Endothelial cell (in vitro differentiated cells): ENCODE measurements at places on chromosomes 13 and 19.

DNA sequence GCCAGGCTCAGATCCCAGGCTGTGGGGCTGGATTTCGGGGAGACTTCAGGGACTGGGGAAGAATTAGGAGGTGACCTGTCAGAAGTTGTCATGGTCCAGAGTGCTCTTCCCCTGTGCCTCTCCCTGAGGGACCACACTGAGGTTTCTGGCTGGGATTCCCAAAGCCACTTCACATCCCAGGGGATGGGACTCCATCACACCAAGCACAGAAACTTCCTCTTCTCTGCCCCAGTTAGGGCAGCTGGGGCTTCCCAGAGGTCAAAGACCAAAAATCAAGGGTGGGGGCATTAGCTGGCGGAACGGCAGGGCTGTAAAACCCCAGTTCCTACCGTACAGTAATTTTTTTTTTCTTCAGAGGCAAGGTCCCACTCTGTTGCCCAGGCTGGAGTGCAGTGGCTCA, 7.4 kb downstream of the FCER2 start:
- DNase-seq: no peak

GRCh38 chr13:77975358-77976042, 56.9 kb upstream of the EDNRB start:
- DNase-seq: no peak

DNA sequence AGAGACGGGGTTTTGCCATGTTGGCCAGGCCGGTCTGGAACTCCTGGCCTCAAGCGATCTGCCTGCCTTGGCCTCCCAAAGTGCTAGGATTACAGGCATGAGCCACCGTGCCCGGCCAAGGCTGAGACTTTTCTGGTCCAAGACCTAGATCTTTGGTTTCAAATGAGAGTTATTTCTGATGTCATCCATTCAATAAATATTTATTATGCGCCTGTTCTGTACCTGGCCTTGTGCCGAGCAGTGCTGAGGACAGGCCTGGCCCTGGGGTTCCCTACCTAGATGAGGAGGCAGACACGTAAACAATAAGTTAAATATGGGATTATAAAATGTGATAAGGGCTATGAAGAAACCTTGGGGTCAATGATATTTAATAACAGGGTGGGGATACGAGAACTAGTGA, 4.5 kb downstream of the RELB start:
- DNase-seq: no peak

GRCh38 chr13:64855506-64855905, 2374.6 kb downstream of the PCDH9 start:
- no peak for DNase-seq

GRCh38 chr19:50794876-50795663, 4.9 kb downstream of the ACP4 start:
- DNase-seq: no peak

DNA sequence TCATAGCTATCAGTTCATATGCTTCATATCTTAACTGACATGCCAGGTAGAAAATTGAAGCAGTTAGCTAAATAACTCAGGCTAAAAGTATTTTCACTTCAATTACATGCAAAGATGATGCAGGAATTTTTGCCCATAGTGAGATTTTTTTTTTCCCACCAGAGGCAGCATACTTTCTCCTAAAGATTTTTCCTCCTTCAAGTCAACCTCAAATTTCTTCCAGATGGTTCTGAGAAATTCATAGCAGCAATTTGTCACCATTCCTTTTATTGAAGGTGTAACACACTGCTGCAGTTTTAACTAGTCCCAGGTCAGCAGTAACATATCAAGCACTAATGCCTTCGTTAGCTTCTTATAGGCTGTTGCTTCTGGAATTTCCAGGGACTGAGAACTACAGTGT, 141.9 kb downstream of the SUCLA2 start:
- no peak for DNase-seq

DNA sequence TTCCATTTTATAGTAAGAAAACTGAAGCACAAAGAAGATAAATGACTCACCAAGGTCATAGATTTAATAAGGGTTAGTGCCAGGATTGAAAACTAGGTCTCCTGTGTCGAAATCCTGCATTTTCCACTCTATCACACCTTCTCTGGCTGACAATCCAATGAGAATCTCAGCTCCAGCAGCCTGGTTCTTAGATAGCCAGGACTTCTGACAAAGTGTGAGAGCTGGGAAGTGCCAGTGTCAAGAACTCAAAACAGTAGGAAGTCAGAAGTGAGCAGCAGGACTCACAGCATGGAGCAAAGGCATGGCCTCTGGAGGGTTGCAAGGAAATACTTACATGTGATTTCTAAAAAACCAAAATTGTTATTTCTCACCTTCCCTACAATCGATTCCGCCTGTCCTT, 24.3 kb downstream of the KCTD12 start:
- DNase-seq: no peak

DNA sequence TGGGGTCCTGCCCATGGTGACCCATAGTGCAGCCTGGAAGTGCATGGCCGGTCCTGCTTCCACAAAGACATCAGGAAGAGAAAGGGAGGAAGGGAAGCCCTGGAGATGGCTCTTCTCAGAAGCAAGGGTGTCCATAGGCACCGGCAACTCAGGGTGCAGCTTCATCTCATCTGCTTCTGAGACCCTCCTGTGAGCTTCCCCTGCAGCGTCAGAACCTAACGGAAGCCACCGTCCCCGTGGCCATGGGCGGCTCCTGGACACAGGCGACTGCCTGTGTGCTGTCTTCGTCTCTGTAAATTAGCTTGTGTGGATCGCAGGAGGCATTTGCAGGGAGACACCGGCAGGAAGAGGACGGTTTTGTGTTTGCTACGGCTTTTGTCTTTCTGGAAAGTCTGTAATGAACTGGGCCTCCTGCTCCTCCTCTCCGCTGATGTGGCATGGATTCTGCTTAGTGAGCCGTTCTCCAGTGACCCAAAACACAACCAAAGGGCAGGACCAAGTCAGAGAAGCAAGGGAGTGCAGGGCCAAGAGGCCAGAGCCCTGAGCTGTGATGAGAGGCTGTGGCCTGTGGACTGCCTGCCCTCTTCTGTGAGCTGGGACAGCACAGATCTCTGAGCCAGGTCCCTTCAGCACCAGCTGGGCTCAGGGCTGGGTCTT, 2.5 kb downstream of the ATP4B start:
- DNase-seq: no peak

GRCh38 chr19:46753420-46754155, 7.3 kb upstream of the STRN4 start:
- DNase-seq: peak; percentile 64

- DNase-seq: no peak
These were observed 40.0 kb downstream of the ADPRHL1 start for GRCh38 chr13:113413178-113413897.

DNA sequence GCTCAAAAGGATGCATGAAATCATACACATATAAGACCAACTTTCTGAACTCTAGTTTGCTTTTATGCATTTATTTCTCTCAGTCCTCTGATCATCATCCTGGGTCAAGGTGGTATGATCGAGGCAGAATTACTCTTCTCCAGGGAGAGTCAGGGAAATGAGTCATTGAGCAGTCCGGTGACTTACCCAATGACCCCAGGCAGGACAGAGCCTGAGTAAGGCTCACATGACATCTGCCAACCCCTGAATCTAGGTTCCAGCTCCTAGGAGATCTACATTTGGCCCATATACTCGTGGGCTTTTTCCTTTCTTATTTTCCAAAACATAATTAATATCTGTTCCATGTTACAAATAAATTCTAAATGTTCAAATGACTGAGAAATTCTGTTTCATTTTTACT, 502.3 kb downstream of the FOXO1 start:
- no peak for DNase-seq

GRCh38 chr13:114311387-114311786, 2.9 kb upstream of the CHAMP1 start:
- DNase-seq: no peak

DNA sequence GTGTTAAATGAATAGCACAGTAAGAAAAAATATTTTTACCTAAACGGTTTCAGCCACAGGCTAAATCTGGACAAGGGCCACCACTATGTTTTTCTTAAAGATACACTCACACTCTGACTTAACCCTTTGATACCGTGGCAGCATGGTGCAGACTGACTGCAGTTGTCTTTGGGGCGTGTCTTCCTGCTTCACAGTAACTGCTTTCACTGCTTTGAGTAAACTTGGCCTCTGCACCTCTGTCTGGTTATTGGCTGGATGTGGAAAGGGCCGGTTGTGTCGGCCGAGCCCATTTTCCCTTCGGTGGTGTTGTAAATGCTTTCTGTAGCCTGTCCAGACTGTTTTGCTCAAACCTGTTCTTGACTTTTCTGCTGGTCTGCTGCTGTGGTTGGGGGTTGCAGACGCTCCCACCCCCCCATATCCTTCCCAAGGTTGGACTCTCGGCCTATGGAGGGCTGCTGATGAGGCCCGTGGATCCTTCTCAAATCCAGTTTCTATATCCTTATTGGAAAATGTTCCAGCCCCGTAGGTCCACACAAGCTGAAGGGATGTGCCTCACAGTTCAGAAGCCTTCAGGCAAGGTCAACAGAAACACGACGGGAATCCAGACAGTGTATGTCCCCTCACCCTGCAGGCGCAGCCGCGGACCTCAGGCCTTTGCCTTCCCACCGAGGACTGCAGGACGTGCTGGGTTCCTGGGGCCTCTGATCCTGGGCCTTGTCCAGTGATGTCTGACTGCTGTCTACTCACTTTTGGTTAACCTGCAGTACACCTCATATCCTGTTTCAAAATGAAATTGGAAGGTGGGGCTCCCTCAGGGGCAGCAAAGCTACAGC, 90.2 kb upstream of the RNF113B start:
- no peak for DNase-seq

DNA sequence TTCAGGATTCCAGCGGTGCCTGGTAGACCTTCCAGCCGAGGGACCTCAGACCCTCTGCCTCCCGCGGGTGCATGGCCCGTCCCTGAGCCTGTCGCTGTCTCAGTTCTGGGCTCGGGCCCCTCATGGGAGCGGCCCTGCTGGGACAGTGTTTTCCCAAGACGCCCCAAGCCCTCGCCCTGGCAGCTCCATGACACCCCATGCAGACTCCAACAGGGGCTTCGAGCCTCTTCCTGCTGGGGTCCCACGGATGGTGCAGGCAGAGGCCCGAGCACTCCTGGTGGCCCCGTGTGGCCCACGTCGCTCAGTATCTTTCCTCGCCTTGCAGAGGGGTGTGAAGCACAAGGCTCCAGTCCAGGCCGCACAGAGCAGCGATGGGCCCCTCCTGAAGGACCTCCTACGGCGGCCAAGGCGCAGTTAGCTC, 88.8 kb upstream of the MCF2L start:
- DNase-seq: no peak

GRCh38 chr13:20461860-20462532, 63.7 kb downstream of the CRYL1 start:
- no peak for DNase-seq

DNA sequence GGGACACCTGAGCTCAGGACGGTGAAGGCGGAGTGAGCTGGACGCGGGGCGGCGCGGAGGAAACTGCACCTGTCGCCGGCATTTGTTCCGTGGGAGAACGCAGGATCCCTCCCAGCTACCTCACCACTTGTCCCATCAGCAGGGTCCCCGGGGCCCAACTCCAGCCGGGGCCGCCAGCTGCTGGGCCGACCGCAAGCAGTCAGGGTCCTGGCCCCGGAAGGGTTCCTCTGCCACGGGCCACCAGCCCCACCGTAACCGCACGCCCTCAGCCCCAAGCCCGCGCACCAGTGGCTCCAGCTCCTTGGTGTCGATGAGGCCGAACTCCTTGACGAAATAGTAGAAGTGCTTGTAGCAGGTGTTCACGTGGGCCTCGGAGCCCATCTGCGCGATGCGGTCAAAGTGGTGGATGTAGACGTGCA, 19.6 kb downstream of the MOB3A start:
- DNase-seq: no peak

DNA sequence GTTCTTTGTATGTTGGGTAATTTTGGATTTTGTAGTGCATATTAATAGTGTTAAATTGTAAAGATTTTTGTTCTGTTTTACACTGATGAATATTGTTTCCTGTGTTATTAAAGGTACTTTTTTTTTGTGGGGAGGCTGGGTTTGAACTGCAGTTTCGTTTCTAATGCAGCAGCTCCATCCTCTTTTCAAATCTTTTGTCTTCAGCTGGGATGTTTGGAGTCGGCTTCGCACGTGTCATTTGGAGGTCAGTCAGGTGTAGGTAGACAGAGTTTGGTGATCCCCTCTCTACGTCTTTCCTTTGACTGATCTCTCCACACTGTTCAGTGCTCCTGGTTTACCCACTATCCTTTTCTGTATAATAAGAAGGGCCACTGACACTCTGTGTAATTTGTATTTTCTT, 30.3 kb downstream of the TDRD3 start:
- DNase-seq: no peak

DNA sequence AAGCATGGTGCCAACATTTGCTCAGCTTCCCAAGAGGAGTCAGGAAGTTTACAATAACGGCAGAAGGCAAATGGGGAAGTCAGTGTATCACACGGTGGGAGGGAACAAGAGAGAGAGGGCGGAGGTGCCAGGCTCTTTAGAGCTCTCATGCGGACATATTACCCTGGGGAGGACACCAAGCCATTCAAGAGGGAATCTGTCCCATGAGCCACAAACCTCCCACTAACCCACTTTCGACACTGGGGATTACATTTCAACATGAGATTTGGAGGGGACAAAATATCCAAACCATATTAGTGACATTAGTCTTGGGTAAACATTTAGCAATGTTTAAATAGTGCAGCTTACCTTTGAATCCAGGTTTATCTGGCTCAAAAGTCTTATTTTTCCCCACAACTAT, 69.9 kb downstream of the SLAIN1 start:
- DNase-seq: no peak

DNA sequence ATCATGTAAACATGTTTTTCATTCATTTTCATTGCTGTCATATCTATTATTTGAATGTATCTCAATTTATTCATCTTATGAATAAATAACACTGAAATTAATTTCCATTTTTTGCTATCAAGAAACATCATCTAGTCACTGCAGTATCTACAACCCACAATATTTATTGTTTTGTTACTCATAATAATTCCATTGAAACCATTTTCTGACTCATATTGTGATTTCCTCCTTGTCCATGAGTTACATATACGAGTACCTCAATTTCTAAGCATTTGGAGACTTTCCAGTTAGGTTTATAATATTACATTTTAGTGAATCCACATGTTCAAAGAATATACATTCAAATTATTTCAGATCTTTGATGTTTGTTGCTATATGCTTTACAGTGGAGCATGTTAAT, 1524.0 kb downstream of the SLITRK1 start:
- DNase-seq: no peak
